ENCODE measurements at places on chromosomes 6 and 20.
A peak's percentile ranks its signal among the peaks of the same experiment; 100 is the strongest.

GRCh38 chr6:84785671-84786070 lies 21.3 kb upstream of the TBX18 start:
- no peak for DNase-seq

DNA sequence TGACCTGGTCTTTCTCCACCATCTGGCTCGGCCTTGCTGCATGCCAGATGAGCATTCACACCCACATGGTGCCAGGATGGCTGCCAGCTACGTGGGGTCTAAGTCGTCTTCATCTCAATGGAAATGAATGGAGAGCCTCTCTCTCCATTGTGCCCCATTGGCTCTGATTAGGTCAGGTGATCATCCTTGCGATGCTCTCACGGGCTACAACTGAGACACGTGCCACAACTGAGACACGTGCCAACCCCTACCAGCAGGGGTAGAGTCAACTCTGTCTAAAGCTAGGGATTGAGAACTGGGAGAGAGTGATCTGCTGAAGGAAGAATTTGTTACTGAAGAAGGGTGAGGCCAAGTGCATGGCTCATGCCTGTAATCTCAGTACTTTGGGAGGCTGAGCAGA lies 67.3 kb upstream of the RALY start:
- no peak for DNase-seq

GRCh38 chr6:30716879-30717128 lies 277 bp downstream of the MDC1 start:
- DNase-seq = no peak

GRCh38 chr6:153357391-153357790 lies 226.3 kb upstream of the RGS17 start:
- DNase-seq = no peak

DNA sequence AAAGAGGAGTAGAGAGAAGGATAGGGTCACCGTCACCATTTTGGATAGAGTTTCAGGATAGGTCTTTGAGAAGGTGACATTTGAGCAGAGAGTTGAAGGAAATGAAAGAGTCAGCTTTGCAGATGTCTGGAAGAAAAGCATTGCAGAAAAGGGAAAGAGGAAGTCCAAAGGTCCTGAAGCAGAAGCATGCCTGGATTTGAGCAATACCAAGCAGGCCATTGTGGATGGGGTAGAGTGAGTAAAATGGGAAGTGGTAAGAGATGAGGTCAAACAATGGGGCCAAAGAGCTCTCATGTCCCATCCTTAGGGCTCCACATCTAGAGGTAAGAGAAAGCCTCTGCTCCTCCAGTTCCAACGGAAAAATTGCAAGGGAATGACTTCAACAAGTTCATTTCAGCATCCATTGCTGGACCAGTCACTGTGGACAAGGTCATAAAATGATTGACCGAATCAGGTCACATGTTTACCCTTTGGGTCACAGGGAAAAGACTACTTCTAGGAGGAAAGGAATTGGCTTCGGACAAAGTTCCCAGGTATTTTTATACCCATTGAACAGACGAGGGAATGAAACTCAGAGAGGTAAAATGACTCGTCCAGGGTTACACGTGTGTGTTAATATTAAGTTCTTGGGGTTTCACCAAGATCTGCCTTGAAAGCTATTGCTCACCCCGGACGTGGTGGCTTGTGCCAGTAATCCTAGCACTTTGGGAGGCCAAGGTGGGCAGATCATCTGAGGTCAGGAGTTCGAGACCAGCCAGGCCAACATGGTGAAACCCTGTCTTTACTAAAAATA lies 6.6 kb upstream of the SAMHD1 start:
- DNase-seq = no peak

DNA sequence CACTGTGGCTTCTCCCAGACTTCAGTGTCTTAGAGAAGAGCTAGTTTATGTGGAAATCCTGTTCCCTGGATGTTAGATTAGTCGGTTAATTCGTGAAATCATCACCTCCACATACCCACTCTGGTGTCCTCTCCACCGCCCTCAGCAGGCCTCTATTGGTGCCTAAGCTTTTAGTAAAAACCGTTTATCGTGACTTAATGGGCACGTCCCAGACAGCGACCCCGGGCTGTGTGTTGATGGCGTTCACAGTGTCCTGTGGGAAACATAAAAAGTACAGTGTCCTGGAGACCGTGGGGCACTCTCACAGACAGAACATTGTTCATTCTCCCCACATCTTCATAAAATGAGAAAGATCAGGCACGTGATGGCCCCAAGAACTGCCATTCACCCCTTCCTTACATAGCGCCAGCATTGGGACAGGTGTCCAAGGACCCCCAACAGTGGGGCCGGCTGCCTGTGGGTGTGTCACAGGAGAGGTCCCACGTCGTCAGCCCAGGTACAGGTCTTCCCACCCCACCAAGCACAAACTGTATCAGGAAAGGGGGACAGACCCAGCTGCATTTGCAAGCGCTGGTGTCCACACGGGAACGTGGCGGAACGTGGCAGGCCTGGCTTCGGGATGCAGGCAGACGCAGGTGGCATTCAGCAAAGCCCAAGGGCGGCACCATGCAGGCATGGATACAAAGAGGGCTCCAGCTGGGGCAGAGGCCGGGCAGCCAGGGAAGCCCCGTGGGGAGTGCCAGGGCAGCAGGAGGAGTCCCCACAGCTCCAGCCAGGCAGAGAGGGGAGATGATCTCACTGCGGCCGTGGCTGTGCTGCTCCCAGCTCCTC lies 237.7 kb downstream of the DLL1 start:
- DNase-seq = peak; percentile 31

GRCh38 chr6:22471132-22471690 lies 98.2 kb upstream of the HDGFL1 start:
- DNase-seq = no peak

DNA sequence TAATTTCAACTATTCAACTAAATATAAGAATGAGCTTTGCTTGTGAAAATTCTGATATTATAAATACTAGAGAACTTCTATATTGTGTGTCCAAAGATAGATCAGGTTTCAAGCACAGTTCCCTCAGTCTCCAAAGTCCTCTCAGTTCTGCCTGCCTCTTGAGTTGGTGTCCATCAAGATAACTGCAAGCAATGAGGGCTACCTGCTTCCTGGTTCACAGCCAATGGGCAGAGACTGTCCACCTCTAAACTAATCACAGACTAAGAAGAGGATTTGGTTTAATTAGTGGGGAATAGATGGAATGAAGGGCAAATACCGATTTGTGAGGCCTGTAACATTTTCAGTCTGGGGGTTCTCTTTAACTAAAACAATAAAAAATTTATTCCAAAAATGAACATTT lies 41.3 kb upstream of the LOC128125822 start:
- DNase-seq = no peak

- DNase-seq = no peak
These were observed 56.6 kb upstream of the RREB1 start for GRCh38 chr6:7050872-7051779.

DNA sequence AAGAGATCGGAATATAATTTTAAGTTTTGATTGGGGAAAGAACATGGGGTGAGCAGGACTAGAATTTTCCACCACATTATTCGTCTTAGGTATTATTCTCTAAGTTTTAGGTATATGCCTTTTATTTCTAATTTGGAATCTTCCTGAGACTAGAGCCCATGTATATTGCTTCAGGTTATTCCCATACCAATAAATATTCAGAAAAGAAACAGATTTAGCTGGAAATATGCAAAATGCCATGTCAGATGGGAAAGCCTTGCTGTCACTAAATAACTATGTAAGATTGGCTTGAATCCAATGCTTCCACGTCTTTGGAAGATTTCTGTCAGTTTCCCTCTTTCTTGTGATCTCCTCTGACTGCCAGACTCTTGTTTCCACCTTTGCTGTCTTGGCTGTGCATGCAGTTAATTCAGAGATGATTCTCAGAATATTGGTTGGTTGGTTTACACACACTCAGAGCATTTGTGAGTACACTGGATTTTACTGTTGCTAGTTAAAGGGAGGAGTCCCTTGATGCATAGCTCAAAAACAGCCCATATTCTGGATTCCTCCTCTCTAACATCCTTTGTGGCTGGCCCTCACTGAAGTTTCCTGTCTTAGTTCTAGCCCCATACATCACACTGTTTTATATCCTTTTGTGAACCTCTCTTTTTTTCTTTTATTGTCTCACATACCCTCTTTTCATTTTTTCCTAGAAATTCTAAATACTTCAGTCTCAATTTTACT lies 64.3 kb downstream of the GRM1 start:
- no peak for DNase-seq

DNA sequence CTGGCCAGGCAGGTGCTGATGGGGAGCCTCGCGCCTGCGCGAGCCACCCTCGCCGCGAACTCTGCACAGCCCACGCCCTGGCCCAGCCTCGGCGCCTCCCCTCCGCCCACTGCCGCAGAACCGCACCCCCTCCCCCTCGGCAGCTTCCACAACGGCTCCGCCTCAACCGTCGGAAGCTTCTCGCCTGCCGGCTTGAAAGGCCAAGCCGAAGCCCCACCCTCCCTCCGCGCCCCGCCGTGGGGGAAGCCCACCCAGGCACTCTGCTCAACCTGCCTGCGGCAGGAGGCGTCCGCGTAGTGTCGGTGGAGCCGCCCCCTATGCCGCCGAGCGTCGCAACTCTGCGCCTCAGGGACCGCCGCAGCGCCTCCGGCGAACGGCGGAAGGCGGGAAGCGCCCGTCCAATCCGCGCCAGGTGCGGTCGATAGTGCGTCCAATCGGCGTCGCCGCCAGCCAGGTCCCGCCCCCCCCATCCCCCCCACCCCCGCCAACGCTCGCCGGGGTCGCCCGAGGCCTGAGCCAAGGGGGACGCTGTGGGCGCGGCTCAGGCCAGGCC lies at the start of gene SYCP2:
Gene SYCP2, minus strand, starts transcription at position 342 of the 553 bp plus-strand sequence. CDS start 11,224 bp downstream, outside the sequence.
- DNase-seq = peak; percentile 66

GRCh38 chr6:13089296-13089994 lies 238.9 kb downstream of the TBC1D7 start:
- no peak for DNase-seq

DNA sequence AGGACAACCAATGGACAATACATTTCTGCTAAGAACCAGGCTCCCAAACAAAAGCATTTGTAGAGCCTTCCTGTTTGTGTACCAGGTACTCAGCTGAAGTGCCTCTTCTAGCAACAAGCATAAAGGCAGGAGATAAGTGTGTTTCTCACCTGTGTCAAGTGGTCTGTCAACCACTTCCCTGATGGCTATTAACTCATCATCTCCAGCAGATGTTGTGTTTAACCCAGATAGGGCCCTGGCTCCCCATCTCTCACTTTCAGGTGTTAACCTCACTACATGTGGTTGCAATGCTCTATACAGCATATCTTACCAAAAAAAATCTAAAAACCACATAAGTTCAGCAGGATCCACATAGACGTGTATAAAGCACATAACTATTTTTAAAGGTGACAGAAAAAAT lies 9.6 kb upstream of the IL17A start:
- no peak for DNase-seq

- no peak for DNase-seq
These were observed 199.0 kb downstream of the JARID2 start for GRCh38 chr6:15444881-15445280.

- DNase-seq = no peak
These were observed 129.1 kb upstream of the SPACA1 start for GRCh38 chr6:87918461-87918941.

DNA sequence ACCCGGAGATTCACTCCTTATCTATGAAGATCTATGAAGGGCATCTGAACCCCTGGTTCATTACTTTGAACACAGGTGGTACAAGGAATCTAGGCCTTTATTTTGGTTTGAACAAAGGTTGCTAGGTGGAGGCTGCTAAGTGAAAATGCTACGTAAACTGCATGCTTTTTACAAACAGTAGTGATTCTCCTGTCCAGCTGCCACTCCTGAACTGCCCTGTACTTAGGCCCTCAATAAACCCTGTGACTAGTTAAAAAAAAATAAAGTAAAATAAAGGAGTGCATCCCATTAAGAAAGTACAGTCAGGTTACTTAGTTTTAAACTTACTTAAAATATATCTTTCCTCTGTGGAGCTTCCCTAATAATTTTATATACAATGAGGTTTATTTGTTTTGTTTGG lies 27.7 kb upstream of the ARG1 start:
- no peak for DNase-seq

- DNase-seq = no peak
These were observed 30.9 kb downstream of the B4GALT5 start for GRCh38 chr20:49682798-49683197.

GRCh38 chr6:108176281-108177089 lies 10.7 kb downstream of the NR2E1 start:
- no peak for DNase-seq

- no peak for DNase-seq
These were observed 982 bp downstream of the DNAJC5 start for GRCh38 chr20:63895952-63896263.

GRCh38 chr20:11445891-11446290 lies 471.8 kb upstream of the BTBD3 start:
- DNase-seq = no peak

DNA sequence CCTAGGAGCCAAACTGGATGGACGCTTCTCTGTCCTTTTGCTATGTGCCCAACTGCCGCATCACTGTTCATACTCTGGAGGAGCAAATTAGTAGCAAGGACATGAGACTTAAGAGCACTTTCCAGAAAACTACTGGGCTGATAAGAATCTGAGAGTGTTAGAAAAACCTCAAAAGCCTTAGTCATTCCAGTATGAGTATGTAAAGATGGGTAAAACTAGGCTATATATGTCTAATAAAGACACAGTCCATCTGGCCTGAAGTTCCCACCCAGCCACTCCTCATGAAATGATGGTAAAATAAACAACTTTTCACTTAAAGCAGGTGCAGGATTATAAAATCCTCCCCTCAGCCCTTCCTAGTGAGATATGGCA lies 30.6 kb downstream of the SHLD1 start:
- no peak for DNase-seq
